Bone marrow (tissue), 2 donors: ENCODE measurements at places on chromosomes 6 and 20.

- DNase-seq = no peak
These were observed 942.9 kb upstream of the EPHA7 start for GRCh38 chr6:94362061-94362864.

GRCh38 chr6:149114167-149114566, 203.3 kb upstream of the TAB2 start:
- no peak for DNase-seq

- DNase-seq = no peak
These were observed 110.8 kb upstream of the MLN start for GRCh38 chr6:33914645-33915044.

GRCh38 chr20:59837623-59838394, 95.6 kb downstream of the SYCP2 start:
- no peak for DNase-seq
